Fibroblast of lung (primary cell): ENCODE measurements at places on chromosomes 12 and 14. TPM values are rescaled to one million over a fixed set of nuclear protein-coding genes. Genes with fewer than 3 reads are reported as not detected.

DNA sequence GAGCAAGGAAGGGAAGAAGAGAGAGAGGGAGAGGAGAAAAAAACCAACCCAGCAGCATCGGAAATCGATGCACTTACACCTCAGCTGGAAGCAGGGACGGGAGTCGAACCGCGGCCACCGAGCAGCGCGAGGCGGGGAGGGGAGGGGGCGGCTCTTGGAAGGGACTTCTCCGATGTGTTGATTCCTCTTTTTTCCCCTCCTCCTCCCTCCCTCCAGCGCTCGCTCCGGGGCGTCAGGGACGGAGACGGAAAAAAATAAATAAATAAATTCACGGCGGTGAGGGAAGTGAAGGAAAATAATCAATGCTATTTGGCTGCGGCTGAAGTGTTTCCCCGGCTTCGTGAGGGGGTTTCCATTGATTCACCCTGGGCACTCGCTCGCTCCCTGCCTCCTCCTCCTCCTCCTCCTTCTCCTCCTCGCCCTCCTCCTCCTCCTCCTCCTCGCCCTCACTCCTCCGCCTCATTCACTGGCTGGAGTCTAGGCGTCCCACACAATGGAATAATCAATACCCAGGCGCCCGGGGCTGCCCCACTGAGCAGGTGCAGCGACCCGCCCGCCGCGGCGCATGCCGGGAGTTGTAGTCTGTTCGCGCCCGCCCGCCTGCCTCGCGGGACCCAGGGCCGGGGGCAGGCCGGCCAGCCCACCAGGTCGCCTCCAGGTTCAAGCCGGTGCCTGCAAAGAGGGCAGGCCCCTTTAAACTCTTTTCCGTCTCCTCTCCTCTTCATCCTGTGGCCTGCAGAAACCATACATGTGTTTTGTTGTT lies at the start of gene ZFHX2:
Gene ZFHX2, minus strand, starts transcription at position 500 of the 763 bp plus-strand sequence. CDS start 16,440 bp downstream, outside the sequence.
- no peak within 1 kb of the TSS for H3K27ac ChIP-seq
- peaks cover 4% of the 10 kb centered on the region for H3K4me1 ChIP-seq
- peak within 1 kb of the TSS; percentile 74 for H3K4me3 ChIP-seq
- no peaks in the 10 kb centered on the region for H3K36me3 ChIP-seq
- H3K27me3 ChIP-seq, result peaks cover 14% of the 10 kb centered on the region

DNA sequence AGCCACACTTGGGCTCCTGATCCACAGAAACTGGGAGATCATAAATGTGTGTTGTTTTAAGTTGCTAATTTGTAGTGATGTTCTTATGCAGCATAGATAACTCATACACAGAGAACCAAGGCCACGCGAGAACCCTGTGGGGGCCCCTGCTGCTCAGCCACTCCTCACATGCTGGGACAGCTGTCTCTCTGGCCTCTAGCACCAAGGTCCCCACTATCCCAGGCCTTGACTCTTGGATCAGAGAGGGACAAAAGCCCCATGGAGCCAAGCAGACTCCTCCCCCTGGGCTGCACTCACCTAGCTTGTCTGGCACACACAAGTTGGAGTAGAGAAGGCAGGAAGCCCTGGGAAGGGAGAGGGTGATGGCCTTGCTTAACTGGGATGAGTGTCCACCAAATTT lies 11.3 kb downstream of the PLD4 start:
- no peak overlapping the region for H3K4me3 ChIP-seq
- no peak for DNase-seq
- H3K4me1 ChIP-seq, result no peaks in the 10 kb centered on the region
- no peak overlapping the region for H3K27ac ChIP-seq
- H3K36me3 ChIP-seq, result no peaks in the 10 kb centered on the region

DNA sequence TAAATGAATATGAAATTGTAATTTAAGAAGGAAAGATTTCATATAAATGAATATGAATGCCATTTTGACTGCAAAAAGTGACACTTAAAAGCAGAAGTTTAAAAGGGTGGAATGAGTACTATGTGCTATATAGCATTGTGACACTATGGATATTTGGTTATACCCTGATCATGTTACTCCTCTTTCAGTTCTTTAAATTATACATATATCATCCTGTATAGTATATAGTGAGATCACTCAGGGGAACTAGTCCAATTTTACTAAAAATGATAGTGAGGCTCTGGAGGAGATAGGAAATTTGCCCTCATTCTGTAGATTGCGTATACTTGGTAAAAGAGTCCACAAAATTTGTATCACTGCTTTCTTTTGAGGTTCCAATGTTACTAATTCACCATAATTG lies 155.7 kb upstream of the BTG1 start:
- H3K4me3 ChIP-seq, result no peak overlapping the region
- peaks cover 2% of the 10 kb centered on the region for H3K4me1 ChIP-seq
- H3K27me3 ChIP-seq, result no peaks in the 10 kb centered on the region
- no peak overlapping the region for H3K27ac ChIP-seq

DNA sequence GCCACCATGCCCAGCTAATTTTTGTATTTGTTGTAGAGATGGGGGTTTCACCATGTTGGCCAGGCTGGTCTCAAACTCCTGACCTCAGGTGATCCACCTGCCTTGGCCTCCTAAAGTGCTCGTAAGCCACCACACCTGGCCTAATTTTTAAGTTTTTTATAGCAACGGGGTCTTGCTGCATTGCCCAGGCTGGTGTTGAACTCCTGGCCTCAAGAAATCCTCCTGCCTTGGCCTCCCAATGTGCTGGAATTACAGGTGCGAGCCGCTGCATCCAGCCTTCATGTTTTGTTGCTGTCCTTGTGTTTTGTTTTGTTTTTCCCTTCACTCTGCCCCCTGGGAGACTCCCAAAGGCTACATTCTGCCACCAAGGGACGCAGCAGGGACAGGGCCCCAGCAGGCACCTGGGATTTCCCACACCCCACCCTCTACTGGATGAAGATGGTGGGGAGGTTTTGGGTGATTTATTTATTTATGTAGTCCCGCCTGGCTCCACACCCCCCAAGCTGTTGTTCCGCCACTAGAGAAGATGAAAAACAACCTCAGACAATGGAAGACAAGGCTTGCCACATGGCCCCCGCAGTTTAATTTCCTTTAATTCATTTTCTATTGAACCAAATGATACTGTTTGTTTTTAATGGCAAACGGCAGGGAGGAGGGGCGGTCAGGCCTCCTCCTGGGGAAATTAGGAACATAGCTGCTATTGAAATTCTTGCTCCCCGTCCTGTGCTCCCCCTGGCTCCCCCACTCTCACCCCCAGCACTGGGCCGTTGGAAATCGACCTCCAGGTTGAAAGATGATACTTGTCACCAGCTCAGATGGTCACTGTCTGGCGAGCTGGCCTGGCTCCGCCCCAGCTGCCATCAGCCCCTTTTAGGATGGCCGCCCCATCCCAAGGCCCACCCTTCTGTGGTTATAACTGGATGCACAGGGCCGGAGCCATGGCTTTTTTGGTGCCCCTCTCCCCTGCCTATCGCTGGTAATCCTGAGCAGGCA lies 70.3 kb downstream of the RNFT2 start:
- no peak overlapping the region for H3K27ac ChIP-seq
- H3K36me3 ChIP-seq, result no peaks in the 10 kb centered on the region
- no peak overlapping the region for H3K4me3 ChIP-seq
- no peaks in the 10 kb centered on the region for H3K27me3 ChIP-seq
- H3K4me1 ChIP-seq, result no peaks in the 10 kb centered on the region
- no peak for DNase-seq

DNA sequence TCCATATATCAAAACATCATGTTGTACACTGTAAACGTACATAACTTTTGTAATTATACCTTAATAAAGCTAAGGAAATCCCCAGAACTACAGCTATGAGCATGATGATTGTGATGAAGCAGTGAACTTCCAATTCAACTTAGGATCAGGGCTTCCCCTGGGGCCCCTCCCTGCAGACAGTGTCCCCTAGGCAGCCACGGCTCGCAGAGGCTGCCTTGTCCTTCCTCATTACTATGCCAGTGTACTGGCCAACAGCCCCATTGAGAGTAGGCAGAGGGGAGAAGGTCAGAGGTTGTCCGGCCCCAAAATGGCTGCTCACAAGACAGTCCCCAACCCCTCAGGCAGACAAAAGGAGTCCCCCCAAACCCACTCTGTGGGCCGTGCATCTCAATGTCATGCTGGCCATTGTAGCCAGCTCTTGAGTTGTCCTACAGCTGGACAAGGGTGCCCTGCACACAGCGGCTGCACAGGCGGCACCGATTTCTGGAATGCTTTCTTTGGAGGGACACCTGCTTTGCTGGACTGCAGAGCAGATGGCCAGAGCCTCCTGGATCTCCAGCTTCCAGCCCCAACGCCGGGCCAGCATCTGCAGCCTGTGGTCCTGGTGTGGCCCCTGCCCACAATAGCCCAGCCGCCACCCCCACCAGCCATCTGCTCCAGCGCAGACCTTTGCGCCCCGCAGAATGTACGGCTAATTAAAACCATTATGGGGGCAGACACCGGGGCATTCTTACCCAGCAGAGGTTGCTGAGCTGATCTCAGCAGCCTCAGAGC lies 46.1 kb downstream of the NIN start:
- H3K4me3 ChIP-seq, result no peak overlapping the region
- no peak overlapping the region for H3K27ac ChIP-seq
- H3K27me3 ChIP-seq, result no peaks in the 10 kb centered on the region
- DNase-seq, result no peak

GRCh38 chr12:123907726-123908476 lies 64.7 kb downstream of the CCDC92 start:
- H3K4me3 ChIP-seq, result no peak overlapping the region
- no peak overlapping the region for H3K27ac ChIP-seq
- peaks cover 8% of the 10 kb centered on the region for H3K27me3 ChIP-seq
- H3K36me3 ChIP-seq, result no peaks in the 10 kb centered on the region
- DNase-seq, result no peak
- no peaks in the 10 kb centered on the region for H3K4me1 ChIP-seq

GRCh38 chr14:90721619-90722305 lies 94.5 kb downstream of the TTC7B start:
- H3K36me3 ChIP-seq, result no peaks in the 10 kb centered on the region
- no peaks in the 10 kb centered on the region for H3K4me1 ChIP-seq
- no peak overlapping the region for H3K4me3 ChIP-seq

The CPSF2 gene
- polyA plus RNA-seq, result 46.9 and 55.7 TPM in 2 replicates

The CPNE6 gene
- not detected in 2 replicates for polyA plus RNA-seq

The RDH16 gene
- polyA plus RNA-seq, result 0.02 TPM in 1 of 2 replicates, not detected in the other

DNA sequence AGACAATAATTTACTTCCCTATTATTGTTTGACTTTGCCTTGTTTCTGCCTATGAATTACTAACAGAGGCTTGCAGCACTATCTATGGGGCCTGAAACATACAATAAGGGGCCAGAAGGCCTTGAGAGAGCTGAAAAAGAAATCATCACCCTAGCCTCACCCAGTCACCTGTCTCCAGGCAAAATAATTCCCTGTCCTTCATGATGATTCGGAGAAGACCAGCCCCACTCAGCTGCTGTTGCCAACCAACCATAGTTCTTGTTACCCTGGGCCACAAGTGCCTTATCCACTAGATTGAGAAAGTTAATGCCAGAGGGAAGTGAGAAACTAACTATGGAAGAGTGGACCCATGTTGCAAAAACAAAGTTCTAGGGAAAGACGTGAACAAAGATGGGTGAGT lies 97.1 kb downstream of the ARF6 start:
- H3K27ac ChIP-seq, result no peak overlapping the region
- H3K4me3 ChIP-seq, result no peak overlapping the region
- H3K4me1 ChIP-seq, result peaks cover 11% of the 10 kb centered on the region
- H3K36me3 ChIP-seq, result no peaks in the 10 kb centered on the region
- no peaks in the 10 kb centered on the region for H3K27me3 ChIP-seq
- DNase-seq, result no peak

- H3K27ac ChIP-seq, result peak overlapping the region; percentile 88
- H3K4me3 ChIP-seq, result peak overlapping the region; percentile 99
- H3K36me3 ChIP-seq, result no peaks in the 10 kb centered on the region
- no peaks in the 10 kb centered on the region for H3K4me1 ChIP-seq
Measured at GRCh38 chr12:16346958-16347357, 487 bp upstream of the MGST1 start.

DNA sequence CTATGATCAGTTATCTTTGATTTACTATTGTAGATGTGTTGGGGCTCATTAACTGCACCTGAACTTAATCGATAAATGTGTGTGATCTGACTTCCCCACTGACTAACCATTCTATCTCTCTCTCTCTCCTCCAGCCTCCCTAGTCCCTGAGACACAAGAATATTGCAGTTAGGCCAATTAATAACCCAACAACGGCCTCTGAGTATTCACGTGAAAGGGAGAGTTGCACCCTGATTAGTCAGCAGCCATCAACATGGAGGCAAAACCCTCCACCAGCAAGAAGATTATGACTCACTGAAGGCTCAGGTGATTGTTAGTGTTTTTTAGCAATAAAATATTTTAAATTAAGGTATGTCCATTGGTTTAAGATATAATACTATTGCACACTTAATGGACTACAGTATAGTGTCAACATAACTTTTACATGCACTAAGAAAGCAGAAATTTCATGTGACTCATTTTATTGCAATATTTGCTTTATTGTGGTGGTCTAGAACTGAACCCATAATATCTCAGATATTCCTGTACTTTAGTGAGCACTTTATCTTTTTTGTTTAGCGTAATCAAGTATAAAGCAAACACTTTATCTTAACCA lies 77.1 kb upstream of the PTGDR start:
- no peak overlapping the region for H3K27ac ChIP-seq
- H3K4me1 ChIP-seq, result no peaks in the 10 kb centered on the region
- DNase-seq, result no peak
- no peak overlapping the region for H3K4me3 ChIP-seq
- no peaks in the 10 kb centered on the region for H3K27me3 ChIP-seq
